ENCODE measurements at places on chromosomes 6 and 20.

- DNase-seq, result no peak
Observed at GRCh38 chr6:144595266-144595665, 310.1 kb downstream of the UTRN start.

GRCh38 chr6:170122651-170123050, 168.2 kb downstream of the DLL1 start:
- DNase-seq, result no peak

DNA sequence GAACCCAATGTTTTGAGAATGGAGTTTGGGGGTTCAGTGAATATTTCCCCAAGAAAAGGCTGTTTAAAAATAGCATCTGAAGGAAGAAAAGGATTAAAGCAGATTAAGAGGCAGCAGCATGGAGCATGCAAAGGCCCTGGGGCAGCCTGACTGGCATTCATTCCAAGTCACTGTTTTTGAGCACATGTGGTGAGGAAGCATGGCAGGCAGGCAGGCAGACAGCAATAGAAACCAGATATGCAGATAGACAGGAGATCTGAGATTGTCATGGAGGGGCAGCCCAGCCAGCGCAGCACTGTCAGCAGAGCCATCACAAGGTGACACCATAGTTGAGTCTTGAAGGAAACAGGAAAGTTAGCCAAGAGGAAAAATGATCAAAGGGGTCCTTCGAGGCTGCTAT, 37.8 kb downstream of the SIRPA start:
- no peak for DNase-seq

GRCh38 chr20:50052550-50053361, 60.2 kb downstream of the UBE2V1 start:
- DNase-seq, result no peak
